ENCODE measurements at places on chromosomes 4 and X.

- DNase-seq: no peak
These were observed 25.1 kb upstream of the SH3RF1 start for GRCh38 chr4:169295822-169296221.

DNA sequence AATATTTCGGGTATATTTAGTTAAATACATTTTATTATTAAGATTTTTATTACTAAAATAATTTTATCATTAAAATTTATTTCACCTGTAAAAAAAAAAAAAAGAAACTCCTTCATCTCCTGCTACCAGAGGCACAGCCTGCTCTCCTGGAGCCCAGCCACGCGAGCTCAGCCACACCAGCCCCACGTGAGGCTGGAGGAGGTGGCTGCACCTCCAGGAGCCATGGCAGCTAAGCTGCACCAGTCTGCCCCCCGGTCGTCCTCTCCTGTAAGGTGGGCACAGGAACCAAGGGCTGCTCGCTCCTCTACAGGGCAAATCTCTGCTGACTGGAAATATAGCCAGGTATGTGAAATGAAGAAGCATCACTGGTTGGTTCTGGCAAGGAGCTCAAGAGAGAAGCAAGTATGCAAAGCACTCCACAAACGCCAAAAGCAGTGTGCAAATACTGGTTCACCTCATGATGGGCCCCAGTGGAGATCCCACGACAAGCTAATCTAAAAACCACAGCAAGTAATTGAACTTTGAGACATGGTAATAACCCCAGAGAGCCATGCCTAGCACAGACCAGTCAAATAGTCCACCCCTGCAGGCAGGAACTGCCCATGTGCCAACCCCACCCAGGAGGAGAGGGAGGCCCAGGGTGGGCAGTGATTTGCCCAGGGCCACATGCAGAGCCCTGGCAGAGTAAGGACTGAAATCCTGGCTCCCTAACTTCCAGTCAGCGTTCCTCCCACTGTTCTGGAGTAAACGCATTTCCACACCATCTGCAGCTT is 90.1 kb downstream of the WFS1 start:
- DNase-seq: no peak

DNA sequence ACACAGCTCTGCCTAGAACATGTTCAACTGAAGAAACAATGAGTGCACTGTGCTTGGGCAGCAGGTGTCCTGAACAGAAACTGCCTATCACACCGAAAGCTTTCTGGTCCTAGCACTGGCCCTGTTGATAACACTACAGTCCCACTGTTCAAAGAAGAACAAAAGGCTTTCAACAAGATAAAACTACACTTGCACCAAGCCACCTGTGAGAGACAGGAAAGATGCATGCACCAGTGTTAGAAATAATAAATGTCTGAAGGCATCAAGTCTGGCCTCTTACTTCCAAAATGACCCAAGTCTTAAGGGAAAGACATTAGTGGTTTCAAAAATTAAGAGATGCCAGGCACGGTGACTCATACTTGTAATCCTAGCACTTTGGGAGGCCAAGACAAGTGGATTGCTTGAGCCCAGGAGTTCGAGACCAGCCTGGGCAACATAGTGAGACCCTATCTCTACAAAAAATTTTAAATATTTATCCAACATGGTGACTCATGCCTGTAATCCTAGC is 68.7 kb downstream of the APBB2 start:
- DNase-seq: no peak

DNA sequence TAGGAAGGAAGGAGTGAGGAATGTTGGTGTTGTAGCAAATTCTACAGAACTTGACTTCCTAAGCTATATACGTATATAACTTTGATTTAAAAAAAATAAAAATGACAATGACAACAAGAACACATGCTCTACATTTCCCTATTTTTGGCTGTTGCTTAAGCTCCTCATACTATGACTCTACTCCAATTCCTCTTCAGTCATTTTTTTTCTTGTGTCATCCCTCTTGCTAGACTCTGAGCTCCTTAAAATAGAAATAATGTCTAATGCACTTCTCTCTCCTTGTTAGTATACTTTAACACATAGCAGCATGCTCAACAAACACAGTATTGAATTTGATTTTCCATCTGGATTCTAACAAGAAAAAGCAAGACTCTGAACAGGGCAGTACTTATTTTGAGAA is 144.0 kb downstream of the HDX start:
- no peak for DNase-seq

GRCh38 chr4:164807611-164808010 is 53.7 kb downstream of the SMIM31 start:
- no peak for DNase-seq

GRCh38 chrX:49276671-49277534 is 7.3 kb downstream of the PPP1R3F start:
- DNase-seq: peak; percentile 38

- peak; percentile 18 for DNase-seq
These were observed 660.3 kb upstream of the PITX2 start for GRCh38 chr4:111283066-111283677.

- DNase-seq: no peak
These were observed 761.5 kb upstream of the GRIA3 start for GRCh38 chrX:122422547-122422946.

DNA sequence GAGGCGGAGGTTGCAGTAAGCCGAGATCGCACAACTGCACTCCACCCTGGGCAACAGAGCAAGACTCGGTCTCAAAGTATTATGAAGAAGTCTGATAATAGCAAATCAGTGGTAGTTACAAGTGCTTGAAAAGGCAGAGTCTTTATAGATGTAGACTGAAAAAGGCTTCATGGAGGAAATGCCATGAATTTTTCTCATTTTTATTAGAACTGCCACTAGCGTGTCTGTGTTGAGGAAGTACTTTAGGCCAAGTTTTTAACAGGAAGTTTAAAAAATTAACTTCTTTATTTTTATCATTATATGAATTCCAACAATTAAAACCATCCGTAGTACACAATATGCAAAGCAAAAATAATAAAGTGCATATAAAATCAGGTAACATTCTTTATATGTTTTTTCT is 32.8 kb upstream of the IL13RA1 start:
- DNase-seq: no peak

DNA sequence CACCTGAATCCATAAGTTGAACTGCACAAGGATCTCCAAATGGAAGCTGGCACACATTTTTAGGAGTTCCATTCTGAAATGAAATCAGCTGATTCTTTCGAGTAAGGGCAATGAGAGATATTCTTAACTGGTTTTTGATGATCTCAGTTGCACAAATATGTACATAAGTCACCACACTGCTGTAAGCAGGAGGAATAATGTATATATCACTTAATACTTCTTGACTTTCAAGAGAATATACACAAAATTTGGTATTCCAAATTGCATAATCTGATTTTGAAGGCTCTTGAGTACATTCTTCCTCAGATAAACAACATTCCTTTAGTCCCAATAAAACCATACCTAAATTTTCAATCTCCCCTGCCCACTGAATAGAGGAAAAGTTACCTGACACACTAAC is 8.2 kb downstream of the FANCB start:
- no peak for DNase-seq

DNA sequence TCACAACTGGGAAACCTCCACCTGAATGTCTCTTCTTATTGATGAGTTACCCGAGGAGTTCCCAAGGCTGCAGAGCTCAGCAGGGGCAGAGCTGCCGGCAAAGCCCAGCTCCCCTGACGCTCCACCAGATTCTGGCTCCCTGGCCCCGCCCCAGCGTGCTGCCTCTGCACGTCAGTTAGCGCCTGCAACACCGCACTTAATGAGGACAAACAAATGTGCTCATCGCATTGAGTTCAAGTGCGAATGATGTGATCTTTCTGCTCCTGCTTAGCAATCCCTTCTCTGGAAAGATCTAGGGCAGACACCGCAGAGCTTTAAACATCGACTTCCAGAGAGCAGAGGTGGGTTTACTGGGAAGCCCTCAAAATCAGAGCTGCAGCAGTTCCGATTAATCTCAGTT is 55.5 kb upstream of the FBXW7 start:
- peak; percentile 10 for DNase-seq

GRCh38 chrX:38561951-38562719 is 793 bp downstream of the TSPAN7 start:
- no peak for DNase-seq

DNA sequence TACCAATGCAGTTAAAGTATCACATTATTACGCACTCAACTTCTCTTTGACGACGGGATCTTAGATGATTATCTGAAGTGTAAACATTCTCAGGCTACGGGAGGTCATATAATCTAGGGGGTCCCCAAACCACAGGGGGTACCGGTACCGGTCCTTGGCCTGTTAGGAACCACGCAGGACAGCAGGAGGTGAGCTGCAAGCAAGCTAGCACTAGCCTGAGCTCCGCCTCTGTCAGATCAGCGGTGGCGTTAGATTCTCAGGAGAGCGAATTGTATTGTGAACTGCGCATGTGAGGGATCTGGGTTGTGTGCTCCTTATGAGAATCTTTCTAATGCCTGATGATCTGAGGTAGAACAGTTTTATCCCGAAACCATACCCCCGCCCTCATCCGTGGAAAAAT is 20.6 kb upstream of the PRR27 start:
- DNase-seq: no peak

DNA sequence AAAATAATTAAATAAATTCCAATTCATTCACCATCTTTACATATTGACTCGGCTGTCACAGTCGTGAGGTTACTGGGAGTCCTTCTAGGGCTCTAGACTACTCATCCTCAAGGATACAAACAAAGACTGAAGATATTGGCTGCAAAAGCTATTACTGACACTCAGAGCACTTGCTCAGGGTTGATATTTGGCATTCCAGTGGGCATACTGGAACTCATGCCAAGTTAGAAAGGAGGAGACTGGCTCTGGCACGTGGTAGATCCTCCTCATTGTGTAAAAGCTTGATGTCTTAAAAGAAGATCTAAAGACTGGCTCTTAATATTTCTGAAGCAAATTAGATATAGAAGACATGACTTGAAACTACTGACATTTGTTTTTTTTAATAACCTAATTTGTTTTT is 172.7 kb downstream of the GPM6A start:
- DNase-seq: no peak

DNA sequence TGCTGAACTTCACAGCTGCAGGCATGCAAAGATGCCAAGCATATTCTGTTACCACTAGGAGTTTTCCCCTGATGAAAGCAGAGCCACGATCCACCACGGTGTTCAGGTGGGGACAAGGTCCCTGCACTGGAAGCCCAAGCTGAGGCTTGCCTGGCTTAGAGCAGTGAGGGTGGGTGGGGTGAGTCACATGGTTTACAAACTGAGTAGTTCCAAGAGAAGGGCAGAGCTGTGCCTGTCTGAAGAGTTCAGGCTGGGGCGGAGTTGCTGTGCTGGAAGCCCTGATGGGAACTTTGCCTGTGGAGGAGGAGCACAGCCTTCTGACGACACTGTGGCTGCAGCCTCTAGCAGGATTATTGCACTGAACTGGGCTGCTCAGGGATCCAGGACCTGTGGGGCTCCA is 45.5 kb downstream of the FAM9B start:
- DNase-seq: no peak

- DNase-seq: no peak
These were observed 69.1 kb upstream of the PLAC1 start for GRCh38 chrX:134727363-134727762.

DNA sequence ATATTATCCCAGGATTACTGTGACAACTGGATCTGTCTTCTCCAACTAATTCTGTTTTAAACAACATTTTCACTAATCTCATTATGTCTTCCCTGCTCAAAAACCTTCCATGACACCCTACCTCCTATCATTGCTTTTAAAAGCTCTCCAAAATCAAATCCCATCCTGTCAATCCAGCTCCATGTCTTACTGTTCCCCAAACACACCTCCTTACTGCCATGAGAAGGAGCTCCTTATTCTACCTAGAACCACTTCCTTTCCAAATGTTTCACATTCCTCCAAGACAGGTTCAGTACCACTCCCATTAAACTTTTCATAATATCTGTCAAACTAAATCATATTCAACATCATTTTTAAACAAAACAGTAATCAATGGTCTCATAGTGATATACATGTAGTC is 66.9 kb upstream of the WDR17 start:
- no peak for DNase-seq

GRCh38 chr4:106766519-106766918 is 269.6 kb downstream of the DKK2 start:
- DNase-seq: no peak

GRCh38 chr4:81148576-81148975 is 66.4 kb downstream of the PRKG2 start:
- no peak for DNase-seq

GRCh38 chr4:124931050-124931449 is 218.5 kb upstream of the ANKRD50 start:
- no peak for DNase-seq

- no peak for DNase-seq
These were observed 106.0 kb downstream of the ASMT start for GRCh38 chrX:1720836-1721235.

- DNase-seq: no peak
These were observed 43.5 kb upstream of the CITED1 start for GRCh38 chrX:72349190-72349589.

GRCh38 chr4:132123870-132124623 is 1025.0 kb upstream of the PCDH10 start:
- DNase-seq: no peak

- DNase-seq: no peak
These were observed 236.2 kb upstream of the NUDT6 start for GRCh38 chr4:123158576-123158975.

DNA sequence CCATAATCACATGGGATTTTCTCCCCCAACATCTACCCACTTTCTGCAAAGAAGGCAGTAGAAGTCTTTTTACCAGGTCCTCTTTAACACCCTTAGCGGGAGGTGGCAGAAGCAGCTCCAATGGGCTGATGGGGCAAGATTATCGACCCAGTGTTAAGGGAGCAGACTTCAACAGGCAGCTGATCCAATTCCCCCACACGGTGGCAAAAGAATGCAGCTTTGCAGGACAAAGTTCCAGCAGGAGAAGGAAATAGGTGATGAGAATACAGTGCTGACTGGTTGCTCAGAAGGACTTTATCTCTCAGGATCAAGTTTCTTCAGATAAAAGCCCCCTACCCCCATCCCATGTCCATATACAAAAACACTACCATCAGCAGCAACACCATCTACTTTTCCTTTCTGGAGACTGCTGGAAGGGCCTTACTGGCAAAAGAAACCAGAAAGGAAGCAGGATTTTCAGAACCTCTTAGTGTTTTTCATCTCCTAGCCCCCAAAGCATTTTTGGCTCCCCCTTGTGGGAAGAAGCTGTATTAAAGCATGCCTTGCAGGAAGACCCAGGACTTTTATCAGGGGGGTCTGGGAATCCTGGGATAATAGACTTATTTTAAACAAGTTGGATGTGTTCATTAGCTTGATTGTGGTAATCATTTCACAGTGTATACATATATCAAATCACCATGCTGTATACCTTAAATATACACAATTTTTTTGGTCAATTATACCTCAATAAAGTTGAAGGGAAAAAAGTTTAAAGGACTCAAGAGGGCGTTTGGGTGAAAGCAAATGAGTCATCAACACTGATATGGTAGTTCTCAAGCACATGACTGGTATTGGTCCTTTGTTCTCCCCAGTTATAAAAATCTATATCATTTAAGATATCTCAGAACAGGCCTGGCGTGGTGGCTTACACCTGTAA is 146.4 kb downstream of the GPC3 start:
- peak; percentile 7 for DNase-seq

DNA sequence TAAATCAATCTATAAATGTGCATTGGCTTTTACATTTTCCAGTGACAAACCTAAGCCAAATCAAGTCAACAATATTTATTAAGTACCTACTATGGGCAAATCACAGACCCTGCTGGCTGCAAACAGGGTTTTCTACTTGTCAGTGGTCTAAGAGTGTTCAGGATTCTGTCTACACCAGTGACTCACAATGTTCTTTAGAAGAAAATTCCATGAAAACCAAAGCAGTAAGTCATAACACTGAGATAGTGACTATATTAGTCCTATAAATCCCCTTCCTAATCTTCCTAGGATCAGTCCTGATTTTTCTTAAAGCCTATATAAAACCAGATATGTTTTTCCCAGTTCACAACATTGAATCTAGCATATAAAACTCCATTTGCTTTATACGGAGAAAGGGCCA is 69.7 kb downstream of the PPP3CA start:
- DNase-seq: no peak

All from CD4-positive, alpha-beta T cell treated with Interleukin-15 for 4 hours (primary cell).